ENCODE measurements at places on chromosomes 5 and 9.
A peak's percentile ranks its signal among the peaks of the same experiment; 100 is the strongest.

- no peak for DNase-seq
Measured at GRCh38 chr9:132770770-132771310, 100.6 kb downstream of the GTF3C4 start.

DNA sequence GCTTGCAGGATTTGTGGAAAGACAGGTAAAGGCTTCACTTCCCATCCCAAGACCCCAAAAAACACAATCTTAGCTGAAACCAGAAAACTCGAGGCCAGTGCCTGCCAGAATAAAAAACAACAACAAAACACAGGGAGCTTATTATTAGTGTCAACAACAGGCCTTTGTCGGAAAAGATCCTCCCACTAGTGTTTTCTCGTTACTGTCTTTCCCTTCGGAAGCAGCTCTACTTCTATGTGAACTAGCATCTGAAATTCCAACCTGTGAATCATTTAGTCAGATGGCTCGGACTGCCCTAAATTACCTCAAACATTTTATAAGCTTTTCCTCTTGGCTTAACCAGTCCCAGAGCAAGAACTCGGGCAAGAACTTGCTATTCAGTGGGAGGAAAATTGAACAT, 122.2 kb upstream of the GNA14 start:
- DNase-seq, result no peak

GRCh38 chr5:170701334-170701733, 82.2 kb upstream of the GABRP start:
- DNase-seq, result no peak

DNA sequence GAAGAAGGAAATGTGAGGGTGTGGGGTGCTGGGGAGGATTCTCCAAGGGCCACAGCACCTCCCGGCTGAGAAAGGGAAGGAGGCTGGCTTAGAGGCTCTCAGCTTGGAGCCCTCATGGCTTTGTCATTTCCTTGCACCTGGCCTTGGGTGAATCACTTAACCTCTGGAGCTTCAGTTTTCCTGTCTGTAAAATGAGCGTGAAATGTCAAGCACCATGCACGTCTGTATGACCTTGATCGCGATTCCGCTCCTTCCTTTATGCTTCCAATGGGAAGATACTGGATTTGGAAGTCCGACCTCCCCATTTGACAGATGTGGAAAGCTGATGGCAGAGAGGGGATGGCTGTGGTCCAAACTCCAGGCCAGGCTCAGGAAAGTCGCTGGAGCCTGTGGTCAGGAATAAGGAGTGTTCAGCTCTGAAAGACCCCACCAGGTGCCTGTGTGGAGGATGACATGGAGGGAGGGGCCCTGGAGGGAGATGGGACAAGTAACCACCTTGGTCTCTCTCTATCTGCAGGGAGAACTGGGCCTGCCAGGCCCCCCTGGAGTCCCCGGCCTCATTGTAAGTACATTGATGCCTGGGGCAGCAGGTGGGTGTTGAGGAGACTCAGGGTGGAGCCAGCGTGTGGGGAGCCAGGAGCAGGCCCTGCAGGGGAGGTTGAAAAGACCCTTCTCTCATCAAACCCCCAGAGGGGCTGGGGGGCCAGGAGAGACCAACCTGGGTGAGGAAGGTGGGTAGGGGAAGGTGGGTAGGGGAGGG, 66.5 kb downstream of the COL27A1 start:
- no peak for DNase-seq

GRCh38 chr5:147216552-147217154, 18.2 kb upstream of the STK32A start:
- DNase-seq, result no peak

DNA sequence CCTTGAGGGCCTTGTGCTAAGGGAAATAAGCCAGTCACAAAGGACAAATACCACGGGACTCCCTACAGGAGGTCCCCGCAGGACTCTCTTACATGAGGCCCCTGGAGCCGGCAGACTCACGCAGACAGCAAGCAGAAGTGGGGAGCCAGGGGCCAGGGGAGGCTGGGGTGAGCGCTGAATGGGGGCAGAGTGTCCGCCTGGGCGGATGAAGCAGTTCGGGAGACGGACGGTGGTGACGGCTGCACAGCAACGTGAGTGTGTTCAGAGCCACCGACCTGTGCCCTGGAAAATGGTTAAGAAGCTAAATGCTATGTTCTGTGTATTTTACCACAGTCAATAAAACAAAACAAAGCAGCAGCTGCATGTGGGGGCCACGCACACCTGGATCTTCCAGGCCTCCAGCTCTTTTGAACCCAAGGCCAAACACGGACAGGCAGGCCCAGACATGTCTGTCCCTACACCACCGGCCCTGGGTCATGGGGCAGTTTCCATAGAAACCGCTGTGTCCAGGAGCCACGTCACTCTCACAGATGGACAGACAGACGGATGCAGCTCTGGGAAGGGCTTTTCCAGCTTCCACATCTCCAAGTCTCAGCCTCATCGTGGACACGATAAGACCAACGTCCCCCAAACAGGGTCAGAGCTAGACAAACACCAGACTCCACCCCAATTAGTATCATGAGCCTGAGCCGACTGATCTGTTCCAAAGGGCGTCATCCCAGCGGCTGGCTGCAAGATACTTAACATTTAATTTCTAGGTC, 103.9 kb downstream of the VAV2 start:
- no peak for DNase-seq

- DNase-seq, result no peak
Measured at GRCh38 chr5:176133289-176133870, 104.8 kb upstream of the SIMC1 start.

DNA sequence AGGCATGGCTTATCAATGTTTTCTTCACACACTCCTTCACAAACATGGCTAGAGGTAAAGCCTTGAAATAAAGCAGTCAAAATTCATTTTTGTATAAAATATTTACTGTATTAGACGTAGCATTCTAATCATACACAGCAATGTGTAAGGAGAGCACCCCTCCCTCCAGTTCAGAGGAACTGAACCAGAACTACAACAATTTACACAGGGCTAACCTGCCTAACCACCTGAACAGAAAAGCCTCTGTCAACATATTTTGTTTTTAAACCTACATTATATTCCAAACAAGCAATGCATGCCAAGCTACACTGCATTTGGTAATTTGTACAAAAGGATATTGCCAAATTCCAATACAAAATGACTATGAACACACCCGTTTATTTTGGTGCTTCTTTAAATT, 41.6 kb downstream of the MLLT3 start:
- DNase-seq, result no peak

GRCh38 chr5:175478008-175478383, 364 bp upstream of the SFXN1 start:
- no peak for DNase-seq

- DNase-seq, result no peak
Measured at GRCh38 chr9:130977811-130978221, 31.2 kb upstream of the LAMC3 start.

- DNase-seq, result no peak
Measured at GRCh38 chr9:81848472-81848871, 79.8 kb upstream of the SPATA31D4 start.

GRCh38 chr9:13274886-13275641, 4.4 kb downstream of the MPDZ start:
- DNase-seq, result no peak

DNA sequence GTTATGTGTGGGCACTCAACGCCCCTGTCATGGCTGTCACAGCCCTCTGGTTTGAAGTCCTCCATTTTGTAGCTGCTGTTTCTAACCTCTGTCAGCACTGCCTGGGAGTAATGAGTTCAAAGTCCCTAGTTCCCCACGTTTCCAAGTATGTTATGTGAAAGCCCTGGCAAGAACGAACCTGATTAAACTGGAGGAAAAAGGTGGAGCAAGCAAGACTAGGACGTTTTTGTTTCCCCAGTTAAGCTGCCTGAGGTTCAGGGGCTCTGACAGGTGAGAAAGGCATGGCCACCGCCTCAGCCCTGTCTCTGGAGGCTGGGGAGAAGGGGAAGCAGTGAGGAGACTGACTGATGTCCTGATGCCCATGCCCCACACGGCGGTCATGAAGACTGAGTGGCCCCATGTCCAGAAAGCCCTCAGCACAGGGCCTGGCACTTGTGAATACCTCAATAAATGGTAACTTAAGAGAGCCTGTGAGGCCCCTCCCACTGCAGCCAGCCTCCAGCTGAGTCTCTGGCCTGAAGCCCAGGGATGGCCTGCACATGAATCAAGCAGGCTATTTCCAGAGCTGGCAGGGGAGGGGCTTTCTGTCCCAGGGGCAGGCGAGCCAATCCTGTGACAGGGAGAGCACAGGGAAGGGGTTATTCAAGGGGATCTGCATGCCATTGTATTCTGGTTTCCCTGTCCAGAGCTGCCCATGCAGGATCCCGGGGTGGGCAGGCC, 61.8 kb downstream of the PFDN1 start:
- peak; percentile 84 for DNase-seq

DNA sequence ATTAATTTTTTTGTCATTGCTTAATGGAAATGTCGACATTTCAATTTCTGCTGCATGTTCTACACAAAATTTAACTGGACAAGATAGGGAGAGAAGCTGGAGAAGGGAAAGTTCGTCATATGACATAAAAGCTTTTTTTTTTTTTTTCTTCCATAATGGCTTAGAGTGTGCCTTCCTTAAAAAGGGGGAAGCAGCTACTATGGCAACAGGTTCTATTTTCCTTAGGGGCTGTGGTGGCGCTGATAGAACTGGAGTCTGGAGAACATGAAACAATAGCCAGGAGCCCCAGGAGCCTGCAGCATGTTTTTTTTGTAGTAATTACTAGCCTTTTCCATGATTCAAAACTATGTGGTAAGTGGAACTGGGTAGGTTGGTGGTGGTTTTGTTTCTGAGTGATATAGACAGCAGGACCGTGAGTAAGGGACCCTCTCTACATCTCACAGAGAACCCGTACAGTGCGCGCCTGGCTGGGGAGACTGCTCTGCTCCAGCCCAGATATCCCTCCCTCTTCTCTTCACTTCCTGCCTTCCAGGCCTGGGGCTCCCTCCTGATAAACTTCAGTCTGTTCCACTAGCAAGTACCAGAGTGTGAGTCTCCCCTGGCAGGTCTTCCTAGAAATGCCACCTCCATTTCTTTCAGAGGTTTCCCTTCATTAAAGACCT, 301.6 kb downstream of the NR3C1 start:
- DNase-seq, result no peak

GRCh38 chr5:157562111-157562581, 13.4 kb downstream of the ADAM19 start:
- no peak for DNase-seq

DNA sequence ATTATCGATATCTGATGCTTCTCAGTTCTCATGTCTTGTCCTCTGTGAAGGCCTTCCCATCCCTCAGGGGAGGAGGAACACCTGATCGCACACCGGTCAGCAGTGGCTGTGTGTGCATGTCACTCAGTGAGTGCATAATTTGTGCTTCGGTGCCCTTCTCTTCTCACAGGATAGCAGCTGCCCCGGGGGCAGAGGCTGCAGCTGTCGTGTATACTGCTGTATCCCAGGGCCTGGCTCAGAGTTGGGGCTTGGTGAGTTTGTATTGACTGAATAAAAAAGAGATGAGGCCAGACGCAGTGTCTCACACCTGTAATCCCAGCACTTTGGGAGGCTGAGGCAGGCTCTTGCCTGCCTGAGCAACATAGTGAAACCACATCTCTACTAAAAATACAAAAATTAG, 49.7 kb upstream of the NCS1 start:
- no peak for DNase-seq

DNA sequence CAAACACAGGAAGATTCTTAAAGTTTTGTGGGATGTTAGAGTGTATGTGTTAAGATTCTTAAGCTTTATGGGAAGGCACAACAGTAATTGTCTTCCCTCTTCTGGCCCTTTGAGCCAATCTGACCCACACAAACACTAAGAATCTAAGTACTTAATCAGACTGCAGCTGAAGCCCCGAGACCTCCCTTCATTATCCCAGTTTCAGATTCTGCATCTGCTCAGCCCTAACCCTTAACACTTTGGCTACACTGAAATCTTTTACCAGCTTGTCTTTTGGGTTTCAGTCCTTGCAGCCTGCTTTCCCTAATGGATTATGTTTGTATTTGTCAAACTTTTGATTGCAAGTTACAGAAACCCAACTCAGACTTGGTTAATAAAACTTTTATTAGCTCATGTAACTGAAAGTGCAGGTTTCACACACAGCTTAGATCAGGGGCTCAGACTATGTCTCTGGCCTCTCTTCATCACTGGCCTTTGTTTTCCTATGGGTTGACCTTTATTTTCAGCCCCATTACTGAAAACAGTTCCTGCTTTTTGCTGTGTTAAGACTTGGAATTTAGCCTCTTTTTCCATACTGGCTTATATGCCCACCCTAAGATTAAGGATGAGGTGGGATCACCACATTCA, 71.5 kb downstream of the COX7C start:
- DNase-seq, result no peak

DNA sequence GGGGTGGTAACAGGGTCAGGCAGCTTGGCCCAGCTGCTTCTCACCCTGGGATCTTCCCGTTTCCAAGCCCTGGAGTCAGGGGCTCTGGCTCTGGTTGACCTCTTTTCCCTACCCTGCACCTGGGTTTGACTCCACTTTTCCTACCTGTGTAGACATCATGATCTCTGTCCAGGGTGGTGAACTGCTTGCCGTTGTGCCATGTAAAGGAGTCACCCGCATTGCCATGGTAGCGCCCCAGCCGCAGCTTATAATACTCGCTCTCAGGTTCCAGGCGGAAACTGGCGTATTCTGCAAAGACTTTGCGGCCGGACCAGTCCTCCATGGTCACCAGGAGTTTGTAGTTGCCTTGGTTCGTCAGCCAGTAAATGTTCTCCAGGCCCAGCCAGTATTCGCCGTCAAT, 30.9 kb downstream of the ANGPTL2 start:
- no peak for DNase-seq

- no peak for DNase-seq
Measured at GRCh38 chr5:117475919-117476318, 901.3 kb upstream of the SEMA6A start.
